ENCODE measurements at places on chromosomes 16 and 17.

DNA sequence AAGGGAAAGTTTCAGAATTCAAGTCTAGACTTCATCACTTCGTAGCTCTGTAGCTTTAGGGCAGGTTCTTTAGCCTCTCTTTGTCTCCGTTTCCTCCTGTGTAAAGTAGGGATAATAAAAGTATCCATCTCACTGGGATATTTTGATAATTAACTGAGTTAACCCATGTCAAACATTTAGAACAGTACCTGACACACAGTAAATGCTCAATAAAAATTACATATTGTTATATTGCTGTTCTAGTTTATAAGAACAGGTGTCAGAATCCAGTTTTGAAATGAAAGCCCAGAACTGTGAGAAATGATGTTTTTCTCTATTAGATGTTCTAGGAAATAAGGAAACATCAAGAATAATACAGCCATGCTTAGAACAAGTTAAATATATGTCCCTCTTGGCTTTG is 4.3 kb downstream of the MOSMO start:
- no peak for DNase-seq

DNA sequence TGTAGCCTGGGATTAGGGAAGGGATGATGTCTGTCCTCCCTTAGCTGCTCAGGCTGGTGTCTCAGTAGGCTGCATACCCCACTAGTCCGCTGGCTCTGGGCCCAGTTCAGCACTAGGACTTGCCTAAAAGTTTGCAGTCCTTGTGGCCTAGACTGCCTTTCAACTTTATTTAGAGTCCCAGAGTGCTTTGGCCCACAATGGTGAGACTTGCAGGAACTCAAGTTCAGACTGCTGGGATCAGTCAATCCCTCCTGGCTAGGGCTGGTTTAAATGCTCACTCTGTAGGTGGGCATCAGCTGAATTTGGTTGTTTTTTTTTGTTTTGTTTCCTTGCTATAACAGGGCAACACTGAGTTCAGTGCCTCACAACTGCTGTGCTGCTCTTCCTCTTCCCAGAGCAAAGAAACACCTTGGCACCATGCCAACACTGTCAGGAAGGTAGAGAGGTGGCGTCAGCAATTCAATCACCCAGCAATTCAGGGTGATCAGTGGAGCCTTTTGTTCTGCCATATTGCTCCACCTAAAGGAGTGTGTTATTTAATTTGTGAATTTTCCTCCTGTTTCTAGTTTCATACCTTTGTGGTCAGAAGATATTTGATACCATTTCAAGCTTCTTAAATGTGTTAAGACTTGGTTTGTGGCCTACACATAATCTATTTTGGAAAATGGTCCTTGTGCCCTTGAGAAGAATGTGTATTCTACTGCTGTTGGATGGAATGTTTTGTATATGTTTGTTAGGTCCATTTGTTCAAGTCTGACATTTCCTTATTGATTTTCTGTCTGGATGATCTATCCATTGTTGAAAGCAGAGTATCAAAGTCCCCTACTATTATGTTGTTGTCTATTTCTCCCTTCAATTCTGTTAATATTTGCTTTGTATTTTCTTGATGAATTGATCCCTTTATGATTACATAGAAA is 284.0 kb upstream of the PMFBP1 start:
- no peak for DNase-seq

GRCh38 chr17:38403491-38403890 is 24.8 kb upstream of the ARHGAP23 start:
- DNase-seq: no peak

DNA sequence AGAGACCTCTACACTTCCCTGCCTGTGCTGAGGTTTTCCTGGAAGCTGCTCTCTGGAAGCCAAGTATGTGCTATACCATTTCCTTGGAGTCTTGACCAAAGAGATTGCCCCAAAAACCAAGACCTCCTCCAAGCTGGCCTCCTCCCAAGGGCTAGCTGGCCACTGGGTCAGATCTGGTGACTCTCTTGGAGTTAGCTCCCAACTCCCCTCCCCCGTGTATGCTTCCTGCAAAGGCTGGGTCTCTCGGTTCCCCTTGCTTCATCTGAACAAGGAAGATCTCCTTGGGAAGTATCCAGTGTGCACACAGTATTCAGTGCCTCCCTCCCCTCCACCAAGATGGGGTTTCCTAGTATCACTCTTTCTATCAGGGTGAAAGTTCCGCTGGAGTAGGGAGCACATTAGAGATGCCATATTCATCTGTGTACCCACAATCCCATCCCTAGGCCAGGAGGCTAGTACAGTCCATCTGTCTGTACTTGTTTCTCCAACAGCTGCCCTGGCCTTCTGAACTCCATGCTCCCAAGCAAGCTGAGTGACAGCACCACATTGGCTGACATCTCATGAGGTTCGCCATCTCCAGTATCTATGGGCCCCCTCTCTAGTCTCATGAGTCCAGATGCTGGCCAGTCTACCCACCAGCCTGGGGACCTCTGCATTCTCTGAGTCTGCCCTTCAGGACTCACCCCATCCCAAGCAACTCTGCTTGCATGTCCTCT is 3.2 kb downstream of the GAS7 start:
- no peak for DNase-seq

DNA sequence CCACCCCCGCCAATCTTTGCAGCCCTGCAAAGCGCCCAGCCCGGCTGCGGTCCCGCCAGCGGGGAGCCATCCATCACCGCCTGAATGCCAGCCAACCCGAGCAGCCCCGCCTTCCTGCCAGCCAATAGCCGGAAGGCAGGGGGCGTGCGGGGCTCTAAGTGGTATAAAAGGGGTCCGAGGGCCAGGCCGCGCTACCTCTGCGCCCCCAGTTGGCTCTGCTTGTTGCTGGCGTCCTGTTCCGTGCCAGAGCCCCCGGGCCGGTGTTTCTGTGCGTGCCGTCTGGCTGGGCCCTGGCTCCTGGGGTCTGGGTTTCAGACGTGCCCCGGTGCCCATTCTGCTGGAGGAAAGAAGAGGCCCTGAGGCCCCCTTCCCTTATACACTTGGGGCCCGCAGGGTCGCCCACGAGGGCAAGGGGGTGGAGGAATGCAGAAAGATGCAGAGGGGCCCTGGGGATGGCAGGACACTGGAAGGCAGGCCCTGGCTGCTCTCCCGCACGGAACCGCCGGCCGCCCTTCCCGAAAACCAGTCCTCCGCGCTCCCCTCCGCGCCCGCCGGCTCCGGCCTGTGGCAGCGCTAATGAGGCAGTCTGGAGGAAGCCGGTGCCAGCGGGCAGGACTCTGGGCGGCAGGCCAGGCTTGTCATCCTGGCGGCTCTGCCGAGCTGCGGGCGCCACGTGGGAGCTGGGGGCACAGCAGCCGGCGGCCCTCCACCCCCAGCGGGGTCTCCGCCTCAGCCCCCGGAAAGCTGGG is 14.0 kb downstream of the COPZ2 start:
- DNase-seq: no peak

DNA sequence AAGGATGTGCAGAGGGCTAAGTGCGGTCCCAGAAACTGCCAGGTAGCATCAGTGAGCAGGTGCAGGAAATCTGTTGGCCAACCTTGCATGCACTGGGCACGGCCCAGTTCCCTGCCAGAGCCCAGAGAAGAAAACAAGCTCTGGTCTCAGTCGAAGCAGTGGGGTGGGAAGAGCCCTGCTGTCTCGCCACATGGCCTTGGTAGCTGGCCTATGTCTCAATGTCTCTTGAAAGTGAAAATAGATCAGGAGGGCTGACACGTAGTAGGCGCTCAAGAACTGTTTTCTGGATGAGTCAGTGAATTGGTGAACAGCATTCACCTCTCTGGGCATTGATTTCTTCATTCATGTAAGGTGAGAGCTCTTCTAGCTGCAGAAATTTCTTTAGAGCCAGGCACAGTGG is 90.4 kb downstream of the MARF1 start:
- no peak for DNase-seq

GRCh38 chr16:56203052-56203451 is 11.8 kb downstream of the GNAO1 start:
- peak; percentile 53 for DNase-seq

- DNase-seq: no peak
Measured at GRCh38 chr16:29806099-29806579, at the start of gene MAZ. MAZ (plus strand) TSS chr16:29806529; CDS start chr16:29806702, 173 bp downstream.

- no peak for DNase-seq
Measured at GRCh38 chr17:11459861-11460331, 138.4 kb upstream of the DNAH9 start.

- DNase-seq: no peak
Measured at GRCh38 chr16:62642677-62643076, 606.4 kb upstream of the CDH8 start.

- DNase-seq: no peak
Measured at GRCh38 chr16:25035494-25036405, 20.6 kb upstream of the ARHGAP17 start.

- DNase-seq: no peak
Measured at GRCh38 chr17:40922239-40922638, 15.2 kb downstream of the KRT23 start.

DNA sequence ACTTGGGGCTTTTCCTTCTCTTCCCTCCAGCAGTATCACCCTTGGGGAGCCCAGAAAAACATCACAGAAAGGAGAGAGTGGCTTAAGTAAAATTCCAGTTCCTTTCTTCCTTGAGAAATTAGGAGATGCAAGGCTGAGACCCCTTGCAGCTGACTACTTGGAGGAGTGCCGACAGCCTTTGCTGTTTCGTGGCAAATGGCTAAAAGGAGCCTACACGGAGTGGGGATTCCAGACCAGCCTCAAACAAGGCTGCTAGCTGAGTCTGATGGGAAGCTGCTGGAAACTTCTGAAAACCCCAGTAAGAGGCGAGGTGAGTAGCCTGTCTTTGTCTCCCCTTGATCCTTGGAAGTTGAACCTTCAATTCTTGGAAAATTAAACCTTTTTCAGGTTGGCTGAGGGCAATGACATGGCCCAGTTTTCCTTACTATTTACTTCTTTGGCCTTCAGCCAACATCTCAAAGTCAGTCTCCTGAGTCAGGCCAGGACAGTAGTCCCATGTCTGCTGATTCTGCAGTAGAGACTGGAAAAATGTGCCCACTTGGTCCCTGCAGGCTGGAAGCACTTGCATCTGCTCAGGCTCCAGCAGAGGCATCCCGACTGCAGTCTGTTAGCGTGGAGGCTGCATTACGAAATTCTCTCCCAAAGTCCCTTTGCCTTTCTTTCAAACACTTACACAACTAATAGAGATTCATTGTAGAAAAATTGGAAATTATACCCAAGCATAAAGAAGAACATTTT is 23.4 kb downstream of the SMIM36 start:
- DNase-seq: no peak

DNA sequence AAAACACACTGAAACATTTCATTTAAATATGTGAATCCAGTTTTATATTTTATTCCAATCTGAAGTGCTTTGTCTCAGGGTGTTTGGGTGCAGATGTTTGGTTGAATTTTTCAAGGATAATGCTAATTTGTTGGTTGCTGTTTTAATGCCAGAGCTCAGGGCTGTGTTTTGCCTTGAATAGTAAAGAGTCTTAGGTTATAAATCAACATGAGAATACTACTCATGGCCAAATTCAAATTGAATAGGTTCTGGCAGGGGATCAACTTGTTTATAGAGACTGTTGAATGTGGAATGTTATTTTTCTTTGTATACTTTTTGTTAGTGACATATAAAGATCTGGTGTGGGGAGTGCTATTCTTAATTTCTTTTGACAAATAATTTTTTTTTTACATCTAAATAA is 18.8 kb downstream of the TOM1L1 start:
- no peak for DNase-seq

GRCh38 chr17:17738901-17739300 is 57.6 kb downstream of the RAI1 start:
- DNase-seq: no peak

GRCh38 chr16:25434064-25434463 is 176.4 kb upstream of the ZKSCAN2 start:
- DNase-seq: no peak

- no peak for DNase-seq
Measured at GRCh38 chr16:89085755-89086154, 7.9 kb upstream of the ACSF3 start.

DNA sequence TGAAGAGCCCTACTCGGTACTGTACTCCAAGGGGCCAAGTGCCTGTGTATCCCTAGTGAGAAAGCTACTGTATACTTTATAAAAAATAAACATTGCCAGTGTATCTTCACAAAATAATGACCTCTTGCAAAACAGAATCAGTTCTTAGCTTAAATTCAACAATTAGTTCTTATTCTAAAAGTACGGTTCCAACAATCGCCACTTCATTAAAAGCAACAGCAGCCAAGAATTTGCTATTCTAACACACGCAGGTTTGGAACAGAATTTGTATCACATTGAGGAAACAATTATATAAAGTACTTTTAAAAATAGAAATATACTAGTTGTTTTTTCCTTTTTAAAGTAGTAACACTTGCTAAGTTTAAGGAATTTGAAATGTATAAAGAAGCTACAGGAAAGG is 48.5 kb downstream of the CEP95 start:
- DNase-seq: no peak

- peak; percentile 77 for DNase-seq
Measured at GRCh38 chr17:79707931-79708891, 22.5 kb upstream of the ENPP7 start.

- no peak for DNase-seq
Measured at GRCh38 chr17:31573861-31574260, 182.4 kb downstream of the RAB11FIP4 start.

DNA sequence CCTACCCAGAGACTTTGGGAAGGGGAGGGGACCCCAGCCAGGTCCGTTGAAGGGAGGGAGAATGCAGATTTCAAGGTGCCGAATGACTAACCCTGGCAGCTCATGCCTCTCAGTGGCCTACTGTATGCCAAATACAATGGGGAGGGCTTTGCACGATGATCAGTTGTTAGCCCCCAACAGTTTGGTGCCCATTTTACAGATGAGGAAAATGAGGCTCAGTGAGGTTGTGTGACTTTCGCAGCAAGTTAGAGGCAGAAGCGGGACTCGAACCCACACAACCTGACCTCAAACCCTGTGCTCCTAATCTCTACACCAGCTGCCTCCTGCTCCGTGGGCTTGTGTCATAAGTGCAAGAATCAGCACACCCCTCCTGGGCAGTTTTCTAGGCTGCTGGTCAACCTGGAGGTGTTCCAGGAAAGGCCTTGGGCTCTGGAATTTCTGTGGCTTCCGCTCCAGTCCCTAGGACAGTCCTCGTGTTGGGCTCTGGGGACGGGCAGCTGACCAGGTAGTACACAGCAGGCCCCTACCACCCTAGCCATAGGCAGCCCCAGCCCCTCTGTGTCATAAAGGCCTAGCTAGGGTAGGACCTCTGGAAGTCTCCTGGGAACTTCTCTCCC is 11.9 kb upstream of the NAGPA start:
- DNase-seq: no peak

- peak; percentile 9 for DNase-seq
Measured at GRCh38 chr16:59192551-59193199, 458.6 kb upstream of the GOT2 start.

DNA sequence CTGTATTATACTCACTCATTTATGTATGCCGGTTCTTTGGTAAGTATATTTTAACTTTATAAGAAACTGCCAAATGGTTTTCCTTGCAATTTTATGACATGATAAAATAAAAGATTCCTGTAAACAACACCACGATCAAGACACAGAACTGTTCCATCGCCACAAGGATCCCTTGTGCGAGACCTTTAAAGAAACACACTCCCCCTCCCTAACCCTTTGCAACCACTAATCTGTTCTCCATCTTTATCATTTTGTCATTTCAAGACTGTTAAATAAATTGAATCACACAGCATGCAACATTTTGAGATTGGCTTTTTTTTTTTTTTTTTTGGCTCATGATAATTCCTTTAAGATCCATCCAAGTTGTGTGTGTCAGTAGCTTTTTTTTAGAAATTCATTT is 6.0 kb downstream of the ADGRG5 start:
- DNase-seq: no peak
